Immature natural killer cell (primary cell): ENCODE measurements at places on chromosomes 16 and 17.

DNA sequence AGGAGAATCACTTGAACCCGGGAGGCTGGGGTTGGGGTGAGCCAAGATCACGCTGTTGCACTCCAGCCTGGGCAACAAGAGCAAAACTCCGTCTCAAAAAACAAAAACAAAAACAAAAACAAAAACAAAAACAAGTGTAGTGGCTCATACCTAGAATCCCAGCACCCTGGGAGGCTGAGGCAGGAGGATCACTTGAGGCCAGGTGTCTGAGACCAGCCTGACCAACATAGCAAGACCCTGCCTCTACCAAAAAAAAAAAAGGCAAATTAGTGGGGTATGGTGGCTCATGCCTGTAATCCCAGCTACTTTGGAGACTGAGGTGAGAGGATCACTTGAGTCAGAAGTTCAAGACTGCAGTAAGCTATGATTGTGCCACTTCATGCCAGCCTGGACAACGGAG is 26.4 kb upstream of the HAPSTR1 start:
- no peak for DNase-seq

GRCh38 chr17:2388020-2388682 is 12.7 kb downstream of the MNT start:
- no peak for DNase-seq

DNA sequence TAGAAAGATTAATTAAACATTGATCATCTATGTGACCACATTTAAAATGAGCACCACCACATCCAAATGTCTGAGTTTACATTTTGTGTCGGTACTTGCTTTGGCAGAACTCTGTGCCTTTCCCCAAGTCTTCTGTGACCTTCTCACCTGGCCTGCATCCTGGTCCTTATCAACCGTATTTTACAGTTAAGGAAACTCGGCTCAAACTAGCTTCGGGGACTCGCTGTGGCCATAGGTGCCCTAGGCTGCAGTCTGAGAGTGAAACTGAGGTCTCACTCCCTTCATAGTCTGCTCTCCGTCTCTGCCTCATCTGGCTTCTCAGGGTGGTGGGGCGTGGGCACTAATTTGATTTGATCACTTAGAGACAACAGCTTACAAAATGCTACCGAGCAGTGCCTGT is 555.5 kb downstream of the WWOX start:
- DNase-seq: no peak

DNA sequence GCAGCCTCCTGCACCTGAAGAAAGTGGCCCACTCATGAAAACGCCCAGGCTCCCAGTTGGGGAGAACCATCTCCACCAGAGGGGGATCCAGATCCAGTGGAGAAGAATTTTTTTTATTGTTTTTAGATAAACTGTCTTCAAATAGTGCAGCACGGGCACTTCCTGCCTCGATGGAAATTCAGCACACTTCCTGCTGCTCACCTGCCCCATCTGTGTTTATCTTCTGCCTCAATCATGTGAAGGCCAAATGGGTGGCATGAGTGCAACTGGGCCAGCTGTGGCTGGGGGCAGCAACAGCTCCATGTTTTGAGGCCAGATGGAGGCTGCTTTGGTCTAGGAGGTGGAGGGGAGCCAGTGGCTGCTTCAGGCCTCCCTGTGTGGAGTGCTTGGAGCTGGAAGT is 75.9 kb upstream of the WSB1 start:
- no peak for DNase-seq

DNA sequence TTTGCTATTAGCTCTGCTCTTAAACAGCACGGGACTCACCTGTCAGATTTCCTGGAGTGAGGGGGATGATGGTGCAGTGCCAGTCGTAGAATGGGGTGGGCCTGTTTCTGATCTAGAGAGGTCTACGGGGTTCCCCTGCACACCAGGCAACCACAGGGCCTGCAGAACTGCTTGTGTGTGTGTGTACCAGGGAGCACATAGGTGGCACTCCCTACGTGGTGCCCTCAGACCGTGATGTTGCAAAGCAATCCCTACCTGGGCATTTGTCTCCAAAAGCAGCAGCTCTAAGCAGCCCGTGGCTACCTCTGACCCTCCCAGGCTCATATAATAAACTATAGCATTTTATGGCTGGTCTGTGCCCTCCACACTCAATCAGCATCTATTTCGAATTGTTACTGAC is 38.5 kb downstream of the MPRIP start:
- DNase-seq: no peak

GRCh38 chr16:2859686-2860265 is 1.8 kb upstream of the PRSS22 start:
- no peak for DNase-seq

GRCh38 chr16:24309258-24310142 is 53.4 kb downstream of the CACNG3 start:
- DNase-seq: no peak

- no peak for DNase-seq
These were observed 11.6 kb downstream of the GLIS2 start for GRCh38 chr16:4327386-4328045.

- DNase-seq: no peak
These were observed 5.7 kb upstream of the ZNF469 start for GRCh38 chr16:88376835-88377726.

- no peak for DNase-seq
These were observed 8.7 kb upstream of the ATP2A3 start for GRCh38 chr17:3972931-3973330.
